ENCODE measurements at places on chromosomes 16 and 17.

DNA sequence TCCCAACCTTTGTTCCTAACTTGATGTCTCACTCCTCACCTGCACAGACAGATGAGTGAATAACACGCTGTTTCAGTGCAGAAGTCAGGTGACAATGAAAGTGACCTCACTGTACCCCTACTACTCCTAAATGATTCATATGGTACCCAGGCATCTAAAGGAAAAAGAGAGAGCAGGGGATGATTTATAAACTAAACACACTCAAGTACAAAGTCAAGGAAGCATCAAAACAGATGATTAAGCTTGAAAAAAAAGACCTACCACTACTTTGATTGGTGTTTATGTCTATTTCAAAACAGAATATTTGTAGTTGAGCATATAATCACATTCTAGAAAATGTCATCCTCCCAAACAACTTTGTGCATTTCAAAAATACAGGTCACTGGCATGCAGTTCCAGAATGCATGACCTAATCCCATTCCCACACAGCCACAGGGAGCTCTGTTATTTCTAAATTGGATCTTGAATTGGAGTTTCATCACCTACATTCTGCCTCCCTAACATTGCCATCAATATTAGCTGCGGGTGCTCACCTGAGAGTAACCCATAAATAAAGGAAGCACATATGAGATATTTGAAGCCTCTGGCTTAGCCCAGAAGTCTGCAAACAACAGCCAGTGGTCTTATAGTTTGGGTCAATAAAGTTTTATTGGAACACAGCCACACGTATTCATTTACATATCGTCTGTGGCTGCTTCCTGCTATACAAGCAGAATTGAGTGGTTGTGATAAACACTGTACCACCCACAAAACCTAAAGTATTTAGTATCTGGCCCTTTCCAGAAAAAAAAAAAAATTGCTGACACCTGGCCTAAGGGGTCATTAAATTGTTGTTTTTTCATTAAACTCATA, 14.0 kb downstream of the HS3ST3A1 start:
- no peak for DNase-seq

DNA sequence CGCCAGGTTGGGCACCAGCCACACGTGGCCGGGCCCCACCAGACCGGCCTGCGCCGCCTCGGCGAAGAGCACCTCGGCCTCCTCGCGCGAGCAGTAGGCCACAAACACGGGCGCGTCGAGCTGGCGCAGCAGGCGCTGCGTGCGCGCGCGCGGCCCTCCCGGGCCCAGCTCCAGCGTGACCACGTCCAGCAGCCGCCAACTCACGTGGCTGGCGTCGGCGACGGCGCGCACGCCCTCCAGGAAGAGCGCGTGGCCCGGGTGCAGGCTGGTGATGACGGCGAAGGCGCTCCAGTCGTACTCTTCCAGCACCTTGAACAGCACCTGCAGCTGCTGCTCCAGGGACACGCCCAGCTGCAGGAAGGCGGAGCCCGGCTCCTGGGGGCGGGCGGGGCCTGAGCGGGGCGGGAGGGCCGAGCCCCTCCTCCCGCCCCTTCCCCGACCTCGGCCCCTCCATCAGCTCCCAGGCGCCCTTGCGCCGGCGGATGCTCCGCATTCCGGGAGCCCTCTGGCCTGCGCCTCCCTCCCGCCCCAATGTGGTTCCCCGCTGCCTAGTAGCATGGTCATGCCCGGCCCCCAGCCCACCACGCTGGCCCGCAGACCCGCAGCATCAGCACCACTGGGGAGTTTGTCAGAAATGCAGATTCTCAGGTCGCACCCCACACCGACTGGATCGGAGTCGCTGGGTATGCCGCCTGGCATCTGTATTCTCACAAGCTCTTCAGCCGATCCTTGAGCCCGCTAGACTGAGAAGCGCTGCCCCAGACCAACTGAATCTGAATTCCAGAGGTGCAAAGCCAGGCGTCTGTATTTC, 7.2 kb downstream of the GRIN2C start:
- DNase-seq = no peak

- peak; percentile 23 for DNase-seq
Observed at GRCh38 chr16:1333149-1333812, at the start of gene BAIAP3. Gene BAIAP3, plus strand, starts transcription at chr16:1333645. Its CDS starts 4,905 bp downstream, at chr16:1338550.

- no peak for DNase-seq
Observed at GRCh38 chr16:82755570-82756282, 129.0 kb downstream of the CDH13 start.

DNA sequence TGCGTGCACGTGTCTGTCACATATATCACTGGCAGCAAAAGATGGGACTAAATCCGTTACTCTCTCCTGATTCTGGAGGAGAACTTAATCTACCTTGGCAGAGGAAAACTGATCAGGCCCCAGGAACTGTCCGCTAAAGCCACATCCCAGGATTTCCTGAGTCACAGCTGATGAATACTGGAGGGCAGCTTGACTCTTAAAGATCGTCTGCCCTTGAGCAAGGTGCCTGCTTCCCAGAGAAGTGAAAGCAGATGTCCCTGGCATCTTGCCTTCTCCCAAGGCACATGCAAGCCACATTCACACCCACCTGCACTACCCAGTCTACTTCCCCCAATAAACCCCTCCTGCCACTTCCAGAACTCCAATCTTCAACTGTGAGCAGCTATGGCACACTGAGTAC, 99.8 kb downstream of the CPPED1 start:
- no peak for DNase-seq

- DNase-seq = no peak
Observed at GRCh38 chr16:84246679-84247077, 6.9 kb upstream of the KCNG4 start.

DNA sequence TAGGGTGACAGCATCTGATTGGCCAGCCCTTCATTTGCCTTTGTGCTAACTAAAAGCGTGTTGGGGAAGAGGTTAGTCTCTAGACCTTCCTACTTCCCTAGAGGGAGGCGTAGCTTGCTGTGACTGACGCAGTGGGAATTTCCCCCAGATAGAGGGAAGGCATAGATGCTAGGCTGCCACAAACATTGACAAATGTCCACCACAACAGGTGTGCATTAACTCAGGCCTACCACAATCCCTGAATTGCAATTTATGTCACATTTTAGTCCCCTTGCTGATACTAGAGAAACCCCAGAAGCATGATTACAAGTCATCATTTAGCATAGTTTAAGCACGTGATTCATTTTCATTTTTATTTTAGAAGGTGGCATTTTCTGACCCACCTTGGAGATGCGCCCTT, 76.3 kb upstream of the WSB1 start:
- DNase-seq = no peak

DNA sequence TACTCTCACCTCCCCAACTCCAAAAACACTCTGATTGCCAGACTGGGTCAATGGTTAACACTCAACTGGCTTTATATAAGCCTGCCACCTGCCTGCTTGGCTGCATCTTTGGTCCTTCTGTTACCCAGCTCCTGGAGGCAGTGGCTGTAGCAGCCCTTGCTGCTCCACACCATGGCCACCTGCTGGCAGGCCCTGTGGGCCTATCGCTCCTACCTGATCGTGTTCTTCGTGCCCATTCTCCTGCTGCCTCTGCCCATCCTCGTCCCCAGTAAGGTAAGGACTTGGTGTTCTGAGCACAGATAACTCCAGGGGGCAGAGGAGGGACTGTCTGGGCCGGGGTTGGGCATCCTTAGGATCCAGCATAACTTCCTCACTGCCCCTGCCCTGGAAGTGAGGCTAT, at the start of gene SLC13A2:
Gene SLC13A2, plus strand, starts transcription at position 103 of the 400 bp plus-strand sequence. Its CDS starts 69 bp downstream, at position 172.
- DNase-seq = no peak

- no peak for DNase-seq
Observed at GRCh38 chr17:67879662-67880061, 54.4 kb downstream of the BPTF start.

DNA sequence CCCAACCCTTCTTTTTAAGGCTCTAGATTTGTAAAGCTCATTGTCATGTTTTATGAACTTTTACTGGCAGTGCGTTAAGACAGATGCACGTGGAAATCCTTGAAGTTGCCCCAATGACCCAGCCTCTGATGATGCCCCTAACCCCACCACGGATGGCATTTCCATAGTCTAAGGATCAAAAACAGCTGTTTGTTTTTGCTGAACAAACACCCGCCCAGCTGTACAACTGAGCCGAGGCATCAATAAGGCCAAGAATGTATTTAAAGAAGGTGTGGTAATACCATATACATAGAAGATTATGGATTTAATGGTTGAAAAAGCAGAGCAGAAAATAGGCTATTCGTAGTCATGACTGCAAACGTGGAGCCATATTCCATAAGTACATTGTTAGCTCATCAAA, 83.7 kb downstream of the SALL1 start:
- no peak for DNase-seq

DNA sequence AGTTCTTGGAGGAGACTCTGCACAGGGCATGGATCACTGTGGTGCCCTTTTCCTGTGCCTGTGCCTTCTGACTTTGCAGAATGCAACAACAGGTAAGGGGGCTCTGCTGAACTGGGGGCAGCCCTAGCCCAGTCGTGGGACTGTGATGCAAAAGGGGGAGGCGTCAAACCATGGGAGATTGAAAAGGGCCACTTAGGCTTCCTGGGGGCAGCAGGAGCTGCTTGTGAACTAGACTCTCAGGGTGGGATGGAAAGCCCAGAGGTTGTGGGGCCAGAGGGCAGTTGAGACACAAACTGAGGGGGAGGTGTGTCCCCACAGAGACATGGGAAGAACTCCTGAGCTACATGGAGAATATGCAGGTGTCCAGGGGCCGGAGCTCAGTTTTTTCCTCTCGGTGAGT, 19.6 kb downstream of the ADGRG5 start:
- no peak for DNase-seq

DNA sequence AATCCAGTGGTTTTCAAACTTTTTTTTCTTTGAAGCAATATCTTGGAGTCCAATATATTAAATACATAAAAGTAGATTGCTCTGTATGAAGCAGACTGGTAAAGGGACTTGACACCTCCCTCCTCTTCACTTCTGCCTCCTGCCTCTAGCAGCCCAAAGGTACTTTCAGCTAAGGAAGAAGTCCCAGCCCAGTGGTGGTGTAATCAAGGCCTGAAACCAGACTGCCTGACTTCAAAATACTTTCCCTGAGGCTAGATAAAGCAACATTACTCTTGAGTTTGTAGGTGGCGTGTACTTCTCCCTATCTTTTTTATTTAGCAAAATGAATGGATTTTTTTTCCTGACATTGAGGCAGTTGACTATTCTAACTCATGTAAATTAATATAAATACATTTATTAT, 122.4 kb upstream of the TMEM97 start:
- DNase-seq = no peak

DNA sequence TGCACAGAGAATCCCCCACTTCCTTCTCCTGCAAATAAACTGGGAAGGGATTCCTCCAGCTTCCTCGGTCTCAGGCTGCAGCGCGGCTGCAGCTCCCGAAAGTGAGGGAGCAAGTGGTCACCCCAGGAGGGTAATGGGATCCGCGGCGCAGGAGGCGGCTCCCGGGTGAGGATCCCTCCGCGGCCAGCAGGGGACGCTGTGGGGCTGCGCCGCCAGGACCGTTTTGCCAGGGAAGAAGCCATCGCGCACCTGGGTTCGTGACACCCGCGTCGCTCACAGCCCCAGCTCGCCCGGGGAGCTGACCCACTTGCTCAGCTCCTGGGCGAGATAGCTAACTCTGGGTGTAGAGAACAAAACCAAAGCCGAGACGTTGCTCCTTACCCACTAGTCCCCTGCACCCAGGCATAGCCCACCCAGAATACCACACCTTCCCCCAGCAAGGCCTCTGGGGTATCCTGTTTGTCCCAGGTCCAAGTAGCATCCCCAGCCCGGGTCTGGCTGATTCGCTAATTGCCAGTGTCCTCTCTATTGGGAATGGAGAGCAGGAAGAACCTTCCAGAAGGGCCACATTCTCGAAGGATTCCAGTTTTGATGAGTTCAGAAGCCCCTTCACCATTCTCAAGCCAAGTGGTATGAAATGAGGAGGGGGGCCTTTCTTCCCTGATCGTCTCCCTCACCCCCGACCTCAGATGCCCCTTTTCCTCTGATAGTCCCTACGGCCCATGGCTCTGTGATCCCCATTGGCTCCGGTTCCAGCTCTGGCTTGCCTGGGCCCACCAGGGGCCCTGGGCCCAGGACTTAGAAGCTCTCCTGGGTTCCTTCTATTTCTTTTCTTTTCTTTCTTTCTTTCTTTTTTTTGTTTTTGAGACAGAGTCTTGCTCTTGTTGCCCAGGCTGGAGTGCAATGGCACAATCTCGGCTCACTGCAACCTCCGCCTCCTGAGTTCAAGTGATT, 14.1 kb downstream of the CYGB start:
- DNase-seq = peak; percentile 82

DNA sequence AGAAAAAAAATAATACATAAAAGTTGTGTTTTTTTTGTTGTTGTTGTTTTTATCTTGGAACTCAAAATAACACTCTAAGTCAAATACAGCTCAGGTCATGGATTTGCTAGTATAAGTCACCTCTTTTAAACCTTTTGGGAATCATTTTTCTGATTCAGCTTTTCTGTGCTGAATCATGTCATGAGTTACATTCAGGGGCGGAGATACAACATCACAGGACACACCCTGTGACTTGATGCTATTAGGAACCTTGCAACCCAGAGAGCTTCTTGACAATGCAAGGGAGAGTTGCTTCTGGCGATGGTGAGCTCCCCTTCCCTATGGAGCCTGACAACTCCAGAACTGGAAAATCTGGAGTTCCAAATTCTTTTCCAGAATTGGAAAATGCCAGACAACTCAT, 358.3 kb upstream of the C16orf82 start:
- DNase-seq = no peak

GRCh38 chr17:43740541-43740940, 18.1 kb downstream of the SOST start:
- DNase-seq = no peak

DNA sequence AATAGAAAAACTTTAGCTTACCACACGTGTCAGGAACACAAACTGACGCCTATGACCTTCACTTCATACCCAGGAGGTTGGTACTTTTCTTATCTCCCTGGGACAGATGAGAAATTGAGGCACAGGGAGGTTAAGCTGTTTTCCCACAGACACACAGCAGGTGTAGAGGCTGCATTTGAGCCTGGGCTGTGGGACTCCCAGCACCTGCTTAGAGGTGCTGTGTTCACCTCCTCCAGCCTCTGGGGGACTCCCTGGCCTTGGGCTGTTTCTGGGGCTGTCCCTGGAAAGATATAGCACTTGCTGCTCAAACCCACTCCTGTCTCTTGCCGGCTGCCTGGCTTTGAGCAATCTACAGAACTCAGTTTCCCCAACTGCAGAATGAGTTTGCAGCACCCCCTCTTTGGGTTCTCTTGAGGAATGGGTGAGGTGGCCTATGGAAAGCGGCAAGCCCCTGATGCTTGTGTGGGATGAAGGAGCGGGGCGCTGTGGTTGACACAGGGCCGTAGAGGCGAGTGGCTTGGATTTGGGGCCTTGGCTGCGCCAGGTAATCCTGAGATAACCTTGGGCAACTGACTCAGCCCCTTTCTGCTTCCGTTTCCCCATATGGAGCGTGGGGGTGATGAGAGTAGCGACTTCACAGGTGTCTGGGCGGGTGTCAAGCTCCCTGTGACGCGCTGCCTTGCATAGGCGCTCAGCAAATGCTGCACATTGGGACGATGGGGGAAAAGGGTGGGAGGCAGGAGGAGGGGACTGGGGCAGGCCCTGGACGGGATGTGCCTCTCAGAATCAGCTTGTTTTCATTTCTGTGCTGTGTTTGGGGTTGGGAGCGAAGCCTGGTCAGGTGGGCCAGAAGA, 104.5 kb upstream of the CIBAR2 start:
- no peak for DNase-seq

GRCh38 chr16:49663081-49664065, 192.5 kb downstream of the ZNF423 start:
- no peak for DNase-seq

All from NCI-H345 (cell line).